Amygdala (tissue), 56 donors: ENCODE measurements at places on chromosomes 11 and 22.

DNA sequence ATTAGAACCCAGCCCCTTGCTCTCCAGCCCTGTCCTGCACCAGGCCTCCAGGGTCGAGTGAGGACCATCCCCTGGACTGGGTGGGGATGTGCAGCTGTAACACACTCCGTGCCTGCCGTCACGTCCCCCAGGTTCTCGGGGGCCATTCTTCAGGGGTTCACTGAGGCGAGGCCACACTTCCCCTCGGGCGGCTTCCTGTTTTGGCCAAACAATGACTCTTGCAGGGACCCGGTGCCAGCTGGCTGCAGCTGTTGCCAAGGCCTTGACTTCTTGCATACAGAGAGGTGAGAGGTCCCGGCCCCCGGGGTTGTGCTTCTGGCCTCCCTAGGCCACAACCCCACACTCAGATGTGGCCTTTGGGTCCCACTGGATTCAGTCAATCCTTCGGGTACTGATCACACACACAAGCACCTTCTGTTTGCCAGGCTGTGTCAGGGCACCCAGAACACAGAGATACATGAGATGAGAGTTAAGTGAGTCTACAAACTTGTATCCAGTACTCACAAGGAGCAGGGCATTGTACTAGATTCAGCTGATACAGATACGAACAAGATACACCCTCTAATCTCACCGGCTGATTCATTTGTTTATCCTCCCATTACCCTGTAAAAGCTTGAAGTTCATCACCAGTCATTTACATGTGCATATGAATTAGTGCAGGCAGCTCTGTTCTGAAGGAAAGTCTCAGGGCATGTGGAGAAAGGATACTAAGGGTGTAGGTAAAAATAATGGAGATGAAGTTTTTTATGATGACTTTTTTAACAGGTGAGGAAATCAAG, 32.9 kb downstream of the LRRC32 start:
- no peak for DNase-seq

DNA sequence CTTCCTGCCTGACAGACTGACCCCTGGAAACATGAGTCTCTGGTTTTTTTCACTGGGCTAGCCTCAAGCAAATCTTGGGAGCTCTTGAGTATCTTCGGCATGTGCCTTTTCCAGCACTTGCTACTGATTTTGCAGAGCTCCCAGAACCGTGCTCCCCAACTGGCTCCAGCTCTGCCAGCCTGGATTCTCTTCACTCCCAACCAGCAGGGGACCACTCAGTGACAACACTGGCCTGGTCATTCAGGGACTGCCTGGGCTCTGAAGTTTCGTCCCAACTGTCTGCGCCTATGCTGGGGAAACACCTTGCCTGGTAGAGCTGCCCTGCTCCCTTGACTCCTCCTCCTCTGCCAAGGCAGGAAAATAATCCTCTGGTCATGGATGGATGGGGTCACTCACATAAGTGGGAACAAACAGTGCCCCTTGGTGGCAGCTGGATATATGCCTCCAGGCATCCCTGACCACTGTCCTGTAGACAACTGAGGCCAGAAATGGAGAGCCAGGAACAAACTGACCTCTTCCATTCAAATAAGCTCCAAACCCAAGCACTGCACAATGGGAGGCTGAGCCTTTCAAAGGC, 30.2 kb downstream of the POLDIP3 start:
- DNase-seq = no peak

GRCh38 chr11:19027829-19028595, 32.5 kb downstream of the MRGPRX2 start:
- DNase-seq = no peak

- DNase-seq = no peak
Observed at GRCh38 chr11:133697161-133697560, 148.2 kb downstream of the SPATA19 start.

GRCh38 chr22:29617922-29618629, 14.6 kb downstream of the NF2 start:
- DNase-seq = no peak

DNA sequence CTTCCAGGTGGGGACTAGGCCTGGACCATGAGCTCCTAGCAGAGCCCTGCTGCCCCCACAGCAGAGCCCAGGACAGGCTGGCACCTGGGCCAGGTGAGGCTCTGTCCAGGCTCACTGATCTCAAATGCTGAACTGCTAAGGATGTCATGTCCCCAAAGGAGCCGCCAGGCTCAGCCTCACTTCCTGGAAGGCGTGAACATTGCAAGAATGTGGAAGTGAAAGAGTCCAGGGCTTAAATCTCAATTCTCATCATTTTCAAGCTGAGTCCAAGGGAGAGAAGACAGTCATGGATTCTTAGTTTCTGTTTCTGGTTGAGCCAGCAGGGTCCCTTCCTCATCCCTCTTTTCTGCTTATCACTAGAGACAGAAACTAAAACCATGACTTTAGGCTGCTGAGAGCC, 5.0 kb downstream of the ASCL2 start:
- no peak for DNase-seq

- DNase-seq = no peak
Observed at GRCh38 chr11:122784325-122784955, 53.9 kb upstream of the CRTAM start.

DNA sequence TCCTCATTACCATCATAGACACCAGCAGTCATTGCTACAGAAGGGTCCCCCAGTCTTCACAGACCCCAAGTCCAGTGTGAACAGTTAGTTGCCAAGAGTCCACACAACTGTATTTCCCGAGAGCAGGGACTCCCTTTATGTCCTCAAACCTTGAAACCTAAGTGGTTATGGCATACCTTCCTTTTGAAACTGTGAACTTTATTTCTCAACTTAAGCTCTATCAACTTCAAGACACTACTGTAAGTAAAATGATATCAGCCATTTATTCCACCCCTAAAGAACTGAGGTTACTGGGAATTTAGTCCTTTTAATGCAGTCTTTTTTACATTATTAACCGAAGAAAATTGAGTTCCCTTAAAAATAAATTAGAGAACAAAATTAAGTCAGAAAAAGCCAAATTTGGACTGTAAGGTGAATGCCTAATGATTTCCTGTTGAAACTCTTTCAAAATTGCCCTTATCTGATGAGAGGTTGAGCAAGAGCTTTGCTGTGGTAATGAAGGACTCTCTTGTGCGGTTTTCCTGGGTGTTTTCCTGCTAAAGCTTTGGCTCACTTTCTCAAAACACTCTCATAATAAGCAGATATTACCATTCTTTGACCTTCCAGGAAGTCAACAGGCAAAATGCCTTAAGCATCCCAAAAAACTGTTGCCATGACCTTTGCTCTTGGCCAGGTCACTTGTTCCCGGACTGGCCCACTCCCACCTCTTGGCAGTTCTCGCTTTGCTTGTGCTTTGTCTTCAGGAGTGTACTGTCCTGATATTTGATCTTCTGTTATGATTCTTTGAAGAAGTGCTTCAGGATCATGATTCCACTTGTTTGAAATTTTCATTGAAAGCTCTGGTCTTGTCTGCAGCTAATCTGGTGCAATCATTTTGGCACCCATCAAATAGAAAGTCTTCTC, 765.4 kb upstream of the ANO3 start:
- DNase-seq = no peak

- no peak for DNase-seq
Observed at GRCh38 chr11:115672999-115673411, 168.8 kb upstream of the CADM1 start.

DNA sequence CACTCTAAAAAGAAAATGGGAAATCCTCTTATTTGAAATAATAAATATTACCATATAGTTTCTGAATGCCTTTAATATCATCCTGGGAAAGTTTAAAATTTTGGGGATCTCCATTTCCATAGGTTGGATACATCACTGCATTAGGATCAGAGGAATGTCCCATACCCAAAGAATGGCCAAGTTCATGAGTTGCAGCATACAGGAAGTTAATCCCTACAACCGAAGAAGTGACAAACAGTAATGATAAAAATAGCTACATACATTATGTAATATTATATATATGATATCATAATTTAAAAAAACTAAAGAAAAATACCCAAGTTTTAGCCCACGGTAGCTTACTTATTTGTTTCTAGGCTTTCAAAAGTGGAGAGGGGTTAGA, 7.4 kb downstream of the MMP7 start:
- DNase-seq = no peak

DNA sequence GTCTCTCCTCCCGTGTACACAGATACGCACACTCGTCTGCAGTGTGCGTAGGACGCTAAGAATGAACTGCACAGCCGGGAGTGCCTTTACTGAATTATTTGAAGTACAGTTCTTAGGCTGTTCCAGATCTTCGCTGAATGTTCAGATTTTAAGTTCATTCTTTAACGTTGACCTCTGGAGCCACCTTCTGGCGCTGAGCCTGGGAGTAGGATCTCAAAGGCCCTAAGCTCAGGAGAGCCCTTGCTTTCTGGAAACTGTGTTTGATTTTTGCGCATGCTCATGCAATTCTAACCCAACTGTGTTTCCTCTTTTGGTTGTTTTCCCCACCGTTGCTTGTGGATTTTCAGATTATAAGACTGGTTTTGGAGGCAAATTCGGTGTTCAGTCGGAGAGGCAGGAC, 22.8 kb downstream of the CTTN start:
- no peak for DNase-seq

GRCh38 chr11:63775191-63775590, 6.6 kb upstream of the ZFTA start:
- no peak for DNase-seq

DNA sequence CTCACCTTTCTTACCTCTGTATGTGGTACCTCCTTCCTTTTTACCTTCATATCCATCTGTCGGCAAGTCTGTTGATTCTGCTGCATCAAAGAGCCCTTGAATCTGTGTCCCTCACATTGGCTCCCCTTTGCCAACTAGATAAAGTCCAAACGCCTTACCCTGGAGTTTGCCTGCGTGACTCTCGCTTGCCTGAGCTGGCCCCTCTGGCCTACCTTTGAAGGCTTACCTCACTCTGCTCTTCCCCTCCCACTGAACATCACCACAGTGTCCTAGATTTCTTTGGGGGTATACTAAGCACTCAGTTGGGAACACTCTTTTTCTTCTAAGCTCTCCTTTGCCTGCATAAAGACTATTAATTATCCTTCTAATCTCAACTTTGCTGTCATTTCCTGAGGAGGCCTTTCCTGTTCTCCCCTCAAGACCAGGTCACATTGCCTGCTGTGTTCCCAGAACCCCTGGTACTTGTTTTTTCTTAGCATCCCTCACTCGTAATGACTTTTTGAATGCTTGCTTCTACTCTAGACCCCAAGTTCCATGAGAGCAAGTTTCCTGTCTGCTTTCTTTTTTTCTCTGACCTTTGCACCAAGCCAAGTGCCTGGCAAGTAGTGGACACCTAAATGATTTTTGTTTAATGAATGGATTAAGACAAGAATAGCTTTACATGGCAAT, 67.8 kb upstream of the ADORA2A start:
- no peak for DNase-seq

DNA sequence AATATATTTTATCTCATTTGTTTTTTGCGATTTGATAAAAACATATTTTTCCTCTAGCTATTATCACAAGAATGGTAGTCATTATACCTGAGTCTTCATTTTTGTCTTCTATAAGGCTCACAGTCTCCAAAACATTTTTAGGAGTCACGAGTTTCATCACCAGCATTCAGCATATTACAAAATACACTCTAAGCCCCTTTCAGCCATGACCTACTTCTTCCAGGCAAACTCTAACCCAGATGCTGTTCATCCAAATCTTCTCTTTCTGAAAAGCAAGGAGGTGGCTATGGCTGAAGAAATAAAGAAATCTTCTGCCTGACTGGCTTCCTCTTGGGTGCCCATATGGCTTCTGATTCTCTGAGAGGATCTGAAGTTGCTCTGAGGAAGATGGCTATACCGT, 35.7 kb upstream of the USP47 start:
- DNase-seq = no peak

DNA sequence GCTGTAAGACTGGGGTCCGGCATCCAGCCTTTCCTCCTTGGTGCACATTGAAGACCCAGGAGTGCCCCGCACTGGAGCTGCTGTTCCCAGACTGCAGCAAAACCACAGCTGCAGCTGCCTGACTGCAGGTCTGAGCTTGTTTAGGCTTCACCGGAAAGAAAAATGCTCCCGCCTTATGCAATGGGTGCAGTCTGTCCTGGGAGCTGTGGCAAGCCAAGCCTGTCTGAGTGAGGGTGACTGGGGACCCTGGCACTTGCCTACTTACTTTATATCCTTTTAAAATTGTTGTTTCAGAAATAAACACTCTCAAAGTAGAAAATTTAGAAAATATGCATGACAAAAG, 23.3 kb upstream of the CD44 start:
- no peak for DNase-seq

DNA sequence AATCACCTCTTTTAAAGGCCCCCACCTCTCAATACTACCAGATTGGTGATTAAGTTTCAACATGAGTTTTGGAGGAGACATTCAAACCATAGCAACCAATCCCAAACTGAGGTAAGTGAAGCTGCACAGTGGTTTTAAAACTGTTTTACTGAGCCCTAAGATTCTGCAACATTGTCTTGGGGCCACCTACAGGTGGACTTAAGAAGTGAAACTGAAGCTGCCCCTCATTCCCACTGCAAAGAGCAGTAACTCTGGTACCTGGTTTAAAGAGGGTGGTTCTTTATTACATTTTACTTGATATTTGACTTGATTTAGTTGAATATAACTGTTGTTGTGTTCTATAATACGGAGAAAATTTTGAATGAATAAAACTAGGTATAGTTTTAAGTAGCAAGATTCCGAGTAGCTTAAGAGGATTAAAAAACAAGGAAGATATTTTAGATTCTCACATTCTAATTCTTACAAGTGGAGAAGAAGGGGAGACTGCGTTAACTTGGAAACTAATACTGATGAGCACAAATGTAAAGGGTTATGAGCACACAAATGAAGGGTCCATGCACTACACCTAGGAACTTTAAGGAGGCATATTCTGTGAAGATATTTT, 26.7 kb downstream of the SYT9 start:
- no peak for DNase-seq

- peak; percentile 67 for DNase-seq
Observed at GRCh38 chr11:124800226-124800929, at the start of gene MSANTD2. Gene MSANTD2 (minus strand): TSS chr11:124800406. CDS start chr11:124800380, 26 bp downstream.

DNA sequence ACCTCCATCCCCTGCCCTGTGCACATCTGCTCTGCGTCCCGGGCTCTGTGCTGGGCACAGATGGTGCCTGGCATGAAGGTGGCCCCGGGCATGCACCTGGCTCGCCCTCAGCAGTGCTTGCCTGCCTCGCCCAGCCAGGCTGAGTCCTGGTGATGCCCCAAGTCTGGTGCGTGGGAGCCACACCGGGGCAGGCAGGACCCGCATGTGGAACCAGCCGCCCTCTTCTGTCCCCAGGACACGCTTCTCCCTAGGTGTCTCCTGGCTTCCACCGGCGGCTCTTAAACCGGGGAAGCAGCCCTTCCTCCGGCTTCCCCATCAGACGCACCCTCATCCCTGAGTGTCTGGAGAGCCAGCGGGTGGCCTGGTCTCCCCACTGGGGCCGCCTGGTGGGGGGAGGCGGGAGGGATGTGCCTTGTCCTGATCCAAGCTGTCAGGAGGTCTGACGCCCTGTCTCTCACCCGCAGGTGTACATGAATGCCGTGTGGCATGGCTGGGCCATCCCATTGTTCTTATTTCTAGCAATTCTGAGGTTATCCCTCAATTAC, 45.0 kb downstream of the GRAMD4 start:
- no peak for DNase-seq
